ENCODE measurements at places on chromosomes 7 and 10.

DNA sequence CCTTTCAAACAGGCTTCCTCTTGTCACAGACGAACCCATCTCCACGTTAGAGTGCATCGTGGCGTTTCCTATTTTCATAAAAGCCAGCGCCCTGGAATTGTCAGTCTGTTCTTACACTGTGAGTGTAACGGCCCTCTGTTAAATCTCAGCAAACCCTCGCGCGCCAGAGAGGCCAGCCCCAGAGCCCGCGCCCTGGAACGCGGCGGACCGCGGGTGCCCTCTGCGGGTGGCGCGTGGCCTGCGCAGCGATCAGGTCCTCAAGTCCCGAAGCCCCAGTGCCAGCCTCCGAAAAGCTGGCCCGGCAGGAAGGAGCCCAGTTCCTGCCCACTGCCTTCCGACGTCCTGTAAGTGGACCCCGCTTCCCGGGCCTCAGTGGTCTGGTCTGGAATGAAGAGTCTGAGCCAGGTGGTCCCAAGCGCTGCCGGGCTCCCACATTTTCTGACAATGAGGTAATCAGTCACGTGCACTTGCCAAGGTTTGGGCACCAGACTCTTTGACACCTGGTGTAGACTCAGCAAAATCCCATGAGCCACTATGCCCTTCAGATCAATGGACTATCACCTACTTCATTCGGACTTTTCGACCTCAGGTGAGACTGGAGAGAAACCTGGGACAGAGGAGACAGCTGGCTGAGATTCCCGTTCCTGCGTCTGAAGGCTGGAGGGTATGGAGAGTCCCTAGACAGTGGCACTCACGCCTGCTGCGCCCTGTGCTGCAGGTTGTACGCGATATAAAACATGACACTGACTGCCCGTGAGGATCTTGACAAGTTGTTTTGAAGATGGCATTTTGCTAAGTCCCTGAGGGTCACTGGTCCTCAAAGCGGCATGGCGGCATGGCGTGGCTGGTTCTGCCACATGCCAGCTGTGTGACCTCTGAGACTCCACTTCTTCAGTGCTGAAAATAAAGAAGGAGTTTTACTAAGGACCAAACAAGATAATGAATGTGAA, 109.4 kb upstream of the LANCL2 start:
- DNase-seq = peak; percentile 88

DNA sequence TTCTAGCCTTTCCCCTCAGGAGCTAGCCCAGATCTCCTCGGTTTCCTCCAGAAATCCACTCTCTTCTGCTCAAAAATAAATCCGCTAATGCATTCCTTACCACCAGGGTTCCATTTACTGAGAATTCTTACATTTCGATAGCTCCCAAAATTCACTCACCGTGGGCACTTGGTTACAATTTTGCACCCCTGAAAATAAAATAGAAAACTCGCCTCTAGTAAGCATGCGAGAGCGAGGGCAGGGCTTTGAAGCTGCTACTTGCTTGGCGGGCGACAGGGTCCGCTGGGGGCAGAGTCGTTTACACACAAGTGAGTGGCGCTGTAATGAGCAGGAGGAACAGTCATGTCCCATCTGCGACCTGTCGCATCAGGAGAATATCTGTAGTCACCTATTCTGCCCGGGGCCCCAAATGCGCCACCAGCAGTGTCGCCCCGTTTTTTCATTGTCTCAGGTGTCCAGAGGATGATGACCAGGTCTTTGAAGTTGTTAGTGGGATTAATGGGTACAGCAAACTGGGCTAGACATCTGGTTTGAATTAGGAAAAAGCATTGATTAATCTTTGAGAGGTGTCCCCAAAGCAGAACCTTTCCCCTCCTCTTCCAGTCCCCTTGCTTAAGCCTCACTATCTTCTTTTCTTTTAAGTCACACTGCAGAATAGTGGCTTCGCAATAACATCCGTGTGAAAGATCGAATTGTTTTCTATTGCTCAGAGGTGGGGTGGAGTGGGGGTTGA, 1.2 kb upstream of the MEOX2 start:
- DNase-seq = no peak

DNA sequence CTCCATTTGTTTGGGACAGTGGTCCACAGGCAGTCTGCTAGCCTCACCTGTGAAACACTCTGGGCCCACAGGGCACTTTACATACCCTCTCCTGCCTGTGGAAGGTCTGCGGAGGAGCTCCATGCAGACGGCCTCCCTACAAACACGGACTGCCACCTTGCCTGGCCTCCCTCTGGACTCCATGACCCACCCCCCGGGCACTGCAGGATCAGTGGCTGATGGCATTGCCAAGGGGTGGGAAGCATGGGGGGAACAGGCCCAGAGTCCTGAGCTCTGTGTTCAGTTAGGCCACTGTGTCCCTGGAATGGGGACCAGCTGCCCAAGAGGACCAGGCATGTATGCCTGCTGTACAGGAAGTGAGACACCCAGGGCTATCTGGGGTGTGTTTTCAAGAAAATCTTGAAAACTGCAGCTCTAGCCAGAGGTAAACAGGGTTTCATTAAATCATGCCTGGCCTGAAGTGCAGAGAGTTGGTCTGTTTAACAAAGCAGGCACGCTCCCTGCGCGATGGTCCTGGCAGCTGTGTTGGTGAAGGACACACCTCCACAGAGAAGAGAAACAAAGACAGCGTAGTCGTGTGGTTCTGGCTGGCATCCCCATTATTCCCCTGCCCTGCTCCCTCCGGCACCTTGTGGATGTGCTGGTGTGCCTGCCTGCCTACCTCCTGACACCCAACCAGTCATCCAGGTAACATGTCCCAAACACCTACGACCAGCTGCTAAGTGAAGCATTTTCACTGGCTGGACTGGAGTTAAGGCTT, 470.8 kb upstream of the ZMIZ1 start:
- no peak for DNase-seq

DNA sequence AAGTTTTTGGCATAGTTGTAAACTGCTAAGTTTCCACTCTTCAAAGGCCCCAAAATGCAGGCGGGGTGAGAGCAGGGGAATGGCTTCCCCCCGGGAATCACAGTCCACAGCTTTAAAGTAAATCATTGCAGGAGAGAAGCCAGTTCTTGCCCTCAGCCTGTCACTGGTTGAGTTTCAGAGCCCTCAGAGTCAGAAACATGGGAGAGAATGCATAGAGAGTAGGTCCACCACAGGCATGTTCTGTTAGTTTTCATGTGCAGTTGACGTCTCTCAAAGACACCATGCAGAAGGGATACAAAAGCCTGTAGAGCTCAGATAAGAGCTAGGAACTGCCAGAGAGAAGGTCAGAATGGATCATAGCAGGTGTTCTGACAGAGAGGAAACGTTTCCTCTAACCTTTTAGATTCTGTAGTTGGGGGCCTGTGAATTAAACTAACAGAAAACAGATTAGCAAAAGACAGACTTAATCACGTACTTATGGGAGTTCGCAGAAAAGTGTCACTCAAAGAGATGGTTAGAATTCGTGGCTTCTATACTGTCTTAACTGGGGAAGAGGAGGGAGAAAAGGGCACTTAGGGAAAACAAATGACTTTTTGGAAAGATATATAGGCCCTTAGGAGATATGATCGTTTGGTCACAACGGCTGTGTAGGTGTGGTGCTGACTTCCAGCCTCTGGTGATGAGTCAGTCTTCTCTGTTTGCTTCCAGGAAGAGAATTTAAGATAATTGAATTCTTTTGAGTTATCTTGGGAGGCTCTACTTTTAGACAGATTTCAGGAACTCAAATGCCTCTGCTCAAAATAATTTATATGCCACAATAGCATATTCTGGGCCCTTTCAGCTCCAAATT, 48.0 kb upstream of the MSRB2 start:
- no peak for DNase-seq

DNA sequence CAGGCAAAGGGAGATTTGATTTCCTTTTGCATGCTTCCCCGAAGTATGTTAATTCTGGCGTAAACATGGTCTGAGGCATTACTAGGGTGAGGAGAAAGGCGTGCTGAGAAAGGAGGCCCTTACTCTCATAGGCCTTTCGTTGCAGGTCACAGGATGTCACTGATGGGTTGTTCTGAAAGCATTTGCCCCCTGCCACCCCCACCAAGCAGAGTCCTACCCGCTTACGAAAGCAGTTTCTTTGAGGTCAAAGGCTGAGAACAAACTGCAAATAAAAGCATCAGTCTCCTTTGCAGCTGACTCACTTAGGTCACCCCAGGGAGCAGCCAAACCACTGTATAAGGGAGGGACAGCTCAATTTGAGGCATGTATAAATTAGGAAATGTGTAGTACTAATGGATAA, 57.1 kb downstream of the BPGM start:
- no peak for DNase-seq

GRCh38 chr7:156475179-156475578, 165.4 kb upstream of the RNF32 start:
- DNase-seq = no peak

DNA sequence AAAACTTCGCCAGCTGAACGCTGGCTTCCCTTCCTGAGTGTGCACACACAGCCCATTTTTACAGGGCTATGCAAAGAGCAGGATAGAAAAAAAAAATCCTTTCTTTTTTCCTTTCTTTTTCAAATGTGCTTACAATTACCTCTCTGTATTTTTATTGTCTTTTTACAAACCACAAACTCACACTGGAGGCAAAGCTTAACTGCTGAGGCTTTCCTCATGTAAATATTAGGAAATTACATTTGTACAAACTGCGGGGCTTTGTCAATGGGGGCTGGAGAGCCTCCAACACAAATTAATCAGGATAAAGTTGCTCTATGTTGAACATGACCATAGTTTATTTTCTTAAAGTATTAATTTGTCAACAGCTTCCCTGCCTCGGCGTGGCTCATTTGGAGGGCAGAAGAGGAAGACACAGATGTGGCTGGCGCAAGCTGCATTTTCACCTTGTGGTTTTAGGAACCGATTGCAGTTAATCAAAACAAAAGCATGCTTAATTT, 411.7 kb upstream of the MKI67 start:
- no peak for DNase-seq

DNA sequence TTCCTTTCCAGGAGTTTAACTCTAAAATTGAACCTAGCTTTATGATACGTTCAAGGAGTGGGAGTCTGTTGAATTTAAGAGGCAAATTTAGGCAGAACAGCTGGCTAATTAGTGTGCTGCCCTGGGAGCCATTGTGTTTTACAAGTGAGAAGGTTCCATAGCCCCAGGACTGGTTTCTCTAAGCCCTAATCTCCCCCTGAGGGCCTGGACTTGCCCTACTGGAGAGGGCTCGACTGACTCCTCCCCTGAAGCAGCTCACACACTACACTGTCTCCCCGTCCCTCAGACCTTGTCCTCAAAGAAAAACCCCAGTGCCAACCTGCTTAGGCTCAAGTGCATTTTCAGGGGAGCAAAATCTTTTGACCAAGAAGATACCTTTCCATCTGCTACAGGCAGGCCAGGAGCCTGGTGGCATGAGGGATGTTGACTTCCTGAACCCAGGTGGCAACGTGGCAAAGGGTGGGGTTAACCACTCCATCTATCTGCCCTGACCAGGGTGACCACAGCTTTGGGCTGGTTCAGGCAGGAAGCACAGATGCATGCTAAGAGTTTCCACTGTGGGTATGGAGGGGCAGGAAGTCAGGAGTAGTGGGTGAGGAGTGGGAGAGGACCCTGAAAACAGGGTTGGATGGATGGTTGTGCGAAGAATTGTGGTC, 68.9 kb upstream of the CARD11 start:
- no peak for DNase-seq

- peak; percentile 28 for DNase-seq
Measured at GRCh38 chr10:6530211-6530840, 49.8 kb downstream of the PRKCQ start.

GRCh38 chr10:93383562-93383981, 98.6 kb downstream of the MYOF start:
- no peak for DNase-seq

DNA sequence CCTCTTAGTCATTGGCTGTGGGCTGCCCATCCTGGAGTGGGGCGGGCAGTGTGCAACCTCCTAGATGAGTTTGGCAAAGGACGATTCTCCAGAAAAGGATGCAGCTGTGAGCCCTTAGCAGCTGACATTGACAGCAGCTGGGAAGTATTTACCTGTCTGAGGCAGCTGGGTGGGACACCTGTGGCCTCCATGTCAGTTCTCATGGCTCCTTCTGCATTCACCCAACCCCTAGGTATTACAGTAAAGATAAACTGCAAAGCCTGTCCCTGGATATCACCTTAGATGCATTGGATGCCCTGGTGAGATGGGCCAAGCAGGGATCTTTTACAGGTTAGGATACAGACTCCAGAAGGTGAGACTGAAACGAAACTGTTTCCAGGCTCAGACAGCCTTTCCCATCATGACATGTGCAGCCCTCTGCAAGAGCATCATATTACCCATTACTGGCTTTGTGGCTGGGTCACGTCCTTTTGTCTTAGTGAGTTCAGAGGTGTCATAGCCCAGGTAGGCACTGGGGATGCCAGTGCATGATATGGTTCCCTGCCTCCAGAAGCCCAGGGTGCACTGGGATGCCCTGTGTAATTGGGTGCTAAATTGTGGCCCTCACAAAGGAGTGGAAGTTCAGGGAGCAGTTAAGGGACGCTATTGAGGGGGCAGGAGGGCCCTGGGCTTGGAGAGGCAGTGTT, 28.9 kb downstream of the MINDY4 start:
- no peak for DNase-seq

GRCh38 chr10:75838486-75838885, 407.1 kb downstream of the LRMDA start:
- no peak for DNase-seq

- no peak for DNase-seq
Measured at GRCh38 chr7:29505931-29506330, 57.7 kb upstream of the PRR15 start.

- peak; percentile 66 for DNase-seq
Measured at GRCh38 chr10:119206603-119207365, 587 bp upstream of the GRK5 start.

DNA sequence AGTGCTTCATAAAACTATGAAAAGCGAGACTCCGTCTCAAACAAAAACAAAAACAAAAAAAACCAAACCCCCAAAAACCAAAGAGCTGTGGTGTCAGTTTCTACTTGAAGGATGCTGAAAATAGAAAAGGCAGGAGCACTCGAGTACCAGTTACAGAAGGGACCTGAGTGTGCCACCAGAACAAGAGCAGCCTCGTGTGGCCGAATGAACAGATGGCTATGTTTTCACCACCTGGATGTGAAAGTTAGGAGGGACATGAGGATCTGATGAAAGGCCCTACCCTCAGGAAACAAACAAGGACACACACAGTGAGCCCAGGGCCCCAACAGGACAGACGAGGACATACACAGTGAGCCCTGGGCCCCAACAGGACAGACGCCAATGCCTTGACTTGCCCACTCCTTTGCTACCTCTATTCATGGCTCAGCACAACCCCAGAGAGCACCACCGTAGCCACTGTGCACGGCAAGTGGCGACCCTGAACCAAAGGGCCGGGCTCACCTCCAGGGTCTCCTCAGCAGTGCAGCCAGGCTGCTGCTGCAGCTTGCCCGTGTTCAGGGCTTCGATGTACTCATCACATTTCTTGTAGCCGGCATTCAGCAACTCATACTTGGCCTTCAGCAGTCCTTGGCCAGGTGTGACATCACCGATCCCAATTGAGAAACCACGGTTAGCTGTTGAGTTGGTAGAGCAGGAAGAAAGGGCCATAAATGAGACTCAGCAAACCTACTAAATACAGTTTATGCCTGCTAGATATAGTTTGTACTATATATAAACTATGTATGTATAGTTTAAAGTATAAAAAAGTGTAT, 24.9 kb downstream of the POLR3A start:
- DNase-seq = no peak

GRCh38 chr10:88291289-88292184, 291.6 kb downstream of the RNLS start:
- DNase-seq = no peak
